ENCODE measurements at places on chromosomes 1 and 21.

DNA sequence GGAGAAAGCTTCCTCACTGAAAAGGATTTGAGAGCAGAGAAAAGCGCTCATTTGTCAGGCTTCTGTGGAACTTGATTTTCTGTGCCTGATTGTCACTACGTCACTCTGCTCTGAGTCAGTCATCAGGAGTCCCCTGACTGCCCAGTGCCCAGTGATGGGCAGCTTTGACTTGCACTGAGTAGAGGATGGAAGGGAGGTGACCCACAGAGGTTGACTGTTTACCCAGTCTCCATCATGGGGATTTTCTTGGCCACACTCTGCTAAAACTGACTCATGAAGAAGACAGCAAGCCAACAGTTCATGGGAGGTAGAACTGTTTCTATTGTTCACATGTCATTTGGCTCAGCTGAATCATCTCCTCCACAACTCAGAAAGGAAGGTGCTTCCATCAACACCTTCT lies 82.1 kb upstream of the DUSP10 start:
- no peak for DNase-seq

GRCh38 chr1:241637046-241637590 lies 3.1 kb downstream of the CHML start:
- DNase-seq: no peak

DNA sequence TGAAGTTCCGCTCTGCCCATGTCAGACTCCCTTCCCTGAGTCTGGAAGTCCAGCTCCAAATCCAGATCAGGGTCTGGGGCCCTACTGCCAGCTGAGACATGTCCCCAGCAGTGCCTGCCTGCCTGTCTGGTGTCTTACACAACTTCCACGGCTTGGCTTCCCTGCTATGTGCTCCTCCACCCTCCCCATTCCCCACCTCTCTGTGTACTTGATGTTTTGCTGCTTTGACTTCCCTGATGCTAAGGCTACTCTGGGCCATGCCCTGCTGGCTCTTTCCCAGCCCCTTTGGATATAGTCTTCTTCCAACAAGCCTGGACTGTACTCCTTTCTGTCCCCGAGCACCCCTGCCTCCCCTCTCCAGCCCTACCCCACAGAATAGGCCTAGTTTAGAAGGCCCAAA lies 7.3 kb downstream of the GJA5 start:
- DNase-seq: no peak

GRCh38 chr1:41696381-41696780 lies 211.9 kb upstream of the EDN2 start:
- DNase-seq: peak; percentile 49

DNA sequence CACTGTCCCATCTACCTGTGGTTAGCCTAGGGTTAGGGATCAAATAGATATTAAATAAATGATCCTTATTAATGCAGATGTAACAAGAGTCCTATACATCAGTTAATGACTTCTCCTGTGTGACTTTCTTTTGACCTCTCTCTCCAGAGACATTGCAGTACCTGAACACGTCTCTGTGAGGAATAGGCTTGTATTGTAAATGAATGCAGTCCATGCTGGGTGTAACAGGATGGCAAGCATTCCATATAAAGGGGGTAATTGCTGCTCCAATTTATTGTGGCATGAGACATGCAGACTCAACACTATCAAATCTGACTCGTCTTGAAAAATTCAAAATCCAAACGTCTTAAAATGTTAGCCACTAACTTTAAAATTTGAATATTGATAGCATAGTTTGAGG lies 189.5 kb downstream of the PRDM2 start:
- DNase-seq: no peak

All from left ventricle myocardium superior (tissue), 1 donor.